ENCODE measurements at places on chromosomes 5 and 9.

- no peak for DNase-seq
Observed at GRCh38 chr9:98345011-98345410, 89.6 kb upstream of the TBC1D2 start.

DNA sequence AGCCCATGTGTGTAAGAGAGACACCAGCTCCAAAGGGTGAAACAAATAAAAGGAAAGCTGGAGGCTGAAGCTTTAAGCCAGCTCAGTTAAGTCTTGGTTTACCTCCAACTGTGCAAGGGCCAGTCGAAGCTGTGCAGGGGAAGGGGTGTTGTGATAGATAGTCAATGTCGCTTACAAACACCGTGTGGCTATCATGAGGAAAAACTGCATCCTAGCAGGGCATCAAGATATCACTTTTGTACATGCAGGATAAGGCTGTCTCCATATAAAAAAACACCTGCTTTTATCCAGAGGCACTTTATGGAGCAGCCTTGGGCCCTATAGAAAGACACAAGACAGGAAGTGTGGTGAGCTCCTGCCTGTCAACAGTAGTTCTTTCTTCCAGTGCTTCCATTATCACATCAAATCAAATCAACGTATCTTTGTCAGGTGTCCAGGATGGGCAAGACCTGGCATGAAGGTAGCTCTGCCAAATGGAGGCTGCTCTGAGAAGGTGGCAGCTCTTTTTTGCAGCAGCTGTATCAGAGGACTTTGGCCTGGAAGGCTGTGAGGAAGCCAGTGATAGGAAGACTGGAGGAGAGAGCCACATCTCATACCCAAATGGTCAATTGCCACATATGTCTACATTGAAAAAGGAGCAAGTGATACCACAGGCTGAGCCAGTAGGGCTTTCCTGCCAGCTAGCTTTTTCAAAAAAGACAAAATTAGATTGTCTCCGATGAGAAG lies 29.3 kb upstream of the SELENOP start:
- DNase-seq = no peak

- no peak for DNase-seq
Observed at GRCh38 chr9:18979367-18979766, 53.6 kb downstream of the SAXO1 start.

- DNase-seq = no peak
Observed at GRCh38 chr5:435961-436640, 6.9 kb upstream of the EXOC3 start.

- no peak for DNase-seq
Observed at GRCh38 chr5:386432-387341, 56.3 kb upstream of the EXOC3 start.

GRCh38 chr9:85114799-85115198 lies 445.3 kb downstream of the NTRK2 start:
- DNase-seq = no peak
